MG63 (cell line): ENCODE measurements at places on chromosomes 11 and 22.

DNA sequence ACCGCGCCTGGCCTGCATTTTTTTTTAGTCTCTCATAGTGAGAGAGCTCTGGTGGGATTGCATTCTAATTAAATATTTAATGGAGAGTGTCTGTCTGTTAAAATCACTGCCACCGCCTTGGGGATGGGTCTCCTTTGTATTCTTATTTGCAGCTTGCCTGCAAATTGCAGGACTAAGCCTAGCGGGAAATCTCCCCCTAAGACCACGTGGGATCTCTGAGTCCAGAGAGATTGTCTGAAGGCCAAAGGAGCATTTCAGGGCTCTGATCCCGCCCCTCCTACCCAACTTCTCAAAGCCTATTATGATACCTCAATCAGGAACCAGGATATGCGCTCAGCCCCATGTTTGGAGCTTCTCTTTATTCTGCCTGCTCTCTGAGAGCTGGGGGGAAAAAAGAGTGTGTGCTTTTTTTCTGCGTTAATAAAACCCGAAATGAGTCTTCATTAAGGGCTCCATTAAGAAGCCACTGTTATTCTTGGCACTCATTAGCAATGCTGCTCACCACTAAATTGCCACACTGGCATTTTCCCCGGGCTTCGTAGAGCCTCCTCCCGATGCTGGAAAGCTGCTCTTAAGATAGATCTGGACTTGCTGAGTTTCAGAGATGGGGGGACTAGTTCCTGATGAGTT, 92.9 kb upstream of the THY1 start:
- no peak for DNase-seq

GRCh38 chr11:63745304-63746170, 23.0 kb downstream of the ZFTA start:
- DNase-seq: no peak

DNA sequence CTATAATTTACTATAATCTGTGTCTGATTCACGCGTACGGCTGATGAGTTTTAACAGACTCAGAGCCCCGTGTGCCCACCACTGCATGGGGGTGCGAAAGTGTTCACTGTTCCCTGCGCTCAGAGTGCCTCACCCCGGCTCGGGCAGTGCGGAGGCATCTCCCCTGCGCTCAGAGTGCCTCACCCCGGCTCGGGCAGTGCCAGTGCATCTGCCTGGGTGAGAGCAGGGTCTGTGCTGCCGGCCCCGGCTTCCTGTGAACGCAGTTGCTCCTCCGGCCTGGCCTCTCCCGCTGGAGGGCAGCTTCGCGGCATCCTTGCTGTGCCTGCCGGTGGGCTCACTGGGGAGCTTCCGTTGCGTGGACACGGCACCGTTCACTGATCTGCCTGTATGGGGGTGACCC, 14.2 kb downstream of the PTDSS2 start:
- no peak for DNase-seq

DNA sequence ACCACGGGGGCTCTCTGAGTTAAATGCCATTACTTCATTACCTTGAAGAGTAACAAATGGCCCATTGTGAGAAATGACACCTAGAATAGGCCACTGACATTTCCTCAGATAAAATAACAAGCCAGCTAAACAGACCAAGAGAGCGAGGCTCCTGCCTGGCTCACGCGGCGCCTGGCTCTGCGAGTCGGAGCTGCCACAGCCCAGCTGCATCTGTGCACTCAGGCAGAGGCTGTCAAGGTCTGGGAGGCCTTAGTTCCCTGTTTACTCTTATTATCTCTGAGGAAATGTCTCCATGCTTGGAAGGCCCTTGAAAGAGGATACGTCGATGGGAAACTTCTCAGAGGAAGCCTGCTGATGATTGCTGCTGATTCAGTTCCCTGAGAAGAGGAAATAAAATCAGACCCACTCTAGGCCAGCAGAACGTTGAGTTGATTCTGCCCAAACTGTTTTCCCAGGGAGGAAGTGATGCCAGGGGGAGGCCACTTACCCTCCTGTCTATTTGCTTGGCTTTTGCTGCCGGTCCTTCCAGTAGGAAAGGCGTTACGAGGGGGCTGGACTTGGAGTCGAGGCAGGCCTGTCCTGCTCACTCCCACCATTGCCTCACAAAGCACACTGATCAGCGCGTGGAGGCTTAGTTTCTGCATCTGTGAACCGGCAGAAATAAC, 208.8 kb downstream of the TBC1D22A start:
- DNase-seq: no peak

GRCh38 chr11:17408641-17409040, 20.2 kb upstream of the KCNJ11 start:
- DNase-seq: no peak

GRCh38 chr11:8759634-8760033, 77.0 kb downstream of the RPL27A start:
- peak; percentile 44 for DNase-seq

- DNase-seq: peak; percentile 82
Observed at GRCh38 chr11:11916981-11917399, 75.2 kb downstream of the USP47 start.

DNA sequence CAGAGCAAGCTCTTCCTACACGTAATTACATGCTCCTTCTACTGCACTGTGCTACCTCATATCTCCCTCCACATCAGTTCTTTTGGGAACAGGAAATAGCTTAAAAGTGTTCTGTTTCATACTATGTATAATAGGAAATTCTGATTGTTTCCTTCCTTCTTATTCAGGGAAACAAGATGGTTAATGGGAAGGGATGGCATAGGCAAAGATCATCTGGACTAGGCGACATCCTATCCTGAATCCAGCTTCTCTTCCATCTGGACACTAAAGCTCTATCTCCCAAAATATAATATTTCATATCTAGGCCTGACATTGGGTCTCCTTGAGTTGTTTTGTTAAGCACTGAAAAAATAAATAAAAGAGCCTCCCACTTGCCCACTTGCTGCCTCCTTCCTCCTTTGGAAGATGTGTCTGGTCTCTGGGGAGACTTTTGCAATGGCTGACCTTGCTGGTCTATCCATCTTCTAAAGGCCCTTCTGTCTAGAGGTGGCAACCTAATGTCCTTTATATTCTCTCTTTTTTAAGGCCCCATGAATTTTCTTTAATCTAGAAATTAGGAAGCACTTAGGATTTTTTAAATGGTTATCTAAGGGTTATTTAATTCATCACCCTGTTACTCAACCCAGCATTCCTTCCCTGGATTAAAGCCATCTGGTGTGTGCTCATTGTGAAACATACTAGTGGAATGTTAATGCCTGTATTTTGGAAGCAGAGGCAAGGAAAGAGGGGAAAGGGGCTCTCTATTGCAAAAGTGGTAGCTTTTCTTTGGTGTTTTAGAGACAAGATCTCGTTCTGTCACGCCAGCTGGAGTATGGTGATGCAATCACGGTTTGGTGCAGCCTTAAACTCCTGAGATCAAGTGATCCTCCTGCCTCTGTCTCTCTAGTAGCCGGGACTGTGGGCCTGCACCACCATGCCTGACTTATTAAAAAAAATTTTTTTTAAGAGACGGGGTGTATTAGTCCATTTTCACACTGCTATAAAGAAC, 20.6 kb downstream of the CLMP start:
- DNase-seq: peak; percentile 85
